MG63 (cell line): ENCODE measurements at places on chromosomes 16 and 17. TPM values are rescaled to one million over a fixed set of nuclear protein-coding genes. Genes with fewer than 3 reads are reported as not detected.

RHBDF1 gene
- 4.2 and 12.0 TPM in 2 replicates for total RNA-seq

TOX3 gene
- not detected in 2 replicates for total RNA-seq

DNA sequence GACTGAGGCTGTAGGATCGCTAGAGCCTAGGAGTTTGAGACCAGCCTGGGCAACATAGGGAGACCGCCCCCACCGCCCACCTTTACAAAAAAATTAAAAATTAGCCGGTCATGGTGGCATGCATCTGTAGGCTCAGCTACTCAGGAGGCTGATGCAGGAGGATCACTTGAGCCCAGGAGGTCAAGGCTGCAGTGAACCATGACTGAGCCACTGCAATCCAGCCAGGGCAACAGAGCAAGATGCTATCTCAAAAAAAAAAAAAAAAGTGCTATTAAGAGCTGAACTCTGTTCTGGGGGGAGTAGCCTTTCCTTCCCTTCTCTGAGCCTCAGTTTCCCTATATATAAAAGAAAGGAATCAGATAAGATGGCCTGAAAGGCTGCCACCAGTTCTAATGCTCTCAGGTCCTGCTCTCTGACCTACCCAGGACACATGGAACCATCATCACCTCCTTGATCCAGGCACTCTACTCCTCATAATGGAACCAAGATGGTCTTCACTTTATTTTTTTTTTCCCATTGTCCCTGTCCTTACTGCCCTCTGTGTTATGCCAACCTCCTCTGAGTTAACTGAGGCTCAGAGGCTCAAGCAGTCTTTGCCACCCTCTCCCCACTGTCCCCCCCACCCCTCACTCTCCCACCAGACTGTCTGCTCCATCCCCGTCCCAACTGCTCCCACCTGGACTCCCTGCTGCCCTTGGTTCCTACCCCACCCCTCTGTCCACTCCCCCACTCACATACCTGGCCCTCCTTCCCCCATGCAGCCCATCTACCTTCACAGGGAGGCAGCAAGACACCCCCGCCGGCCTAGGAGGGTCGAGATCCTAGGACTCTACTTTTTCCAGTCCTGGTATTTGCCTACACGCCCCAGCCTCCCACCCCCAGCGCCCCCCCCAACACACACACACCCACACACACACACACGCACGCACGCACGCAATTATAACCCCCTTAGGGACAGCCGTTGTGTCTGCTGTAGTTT is 23.8 kb upstream of the EIF1 start:
- DNase-seq = no peak

- DNase-seq = no peak
Observed at GRCh38 chr16:89855986-89856385, 17.4 kb upstream of the TCF25 start.
